Activated CD4-positive, alpha-beta T cell treated with anti-CD3 and anti-CD28 coated beads for 1 hour (primary cell): ENCODE measurements at places on chromosomes 2 and 18.

DNA sequence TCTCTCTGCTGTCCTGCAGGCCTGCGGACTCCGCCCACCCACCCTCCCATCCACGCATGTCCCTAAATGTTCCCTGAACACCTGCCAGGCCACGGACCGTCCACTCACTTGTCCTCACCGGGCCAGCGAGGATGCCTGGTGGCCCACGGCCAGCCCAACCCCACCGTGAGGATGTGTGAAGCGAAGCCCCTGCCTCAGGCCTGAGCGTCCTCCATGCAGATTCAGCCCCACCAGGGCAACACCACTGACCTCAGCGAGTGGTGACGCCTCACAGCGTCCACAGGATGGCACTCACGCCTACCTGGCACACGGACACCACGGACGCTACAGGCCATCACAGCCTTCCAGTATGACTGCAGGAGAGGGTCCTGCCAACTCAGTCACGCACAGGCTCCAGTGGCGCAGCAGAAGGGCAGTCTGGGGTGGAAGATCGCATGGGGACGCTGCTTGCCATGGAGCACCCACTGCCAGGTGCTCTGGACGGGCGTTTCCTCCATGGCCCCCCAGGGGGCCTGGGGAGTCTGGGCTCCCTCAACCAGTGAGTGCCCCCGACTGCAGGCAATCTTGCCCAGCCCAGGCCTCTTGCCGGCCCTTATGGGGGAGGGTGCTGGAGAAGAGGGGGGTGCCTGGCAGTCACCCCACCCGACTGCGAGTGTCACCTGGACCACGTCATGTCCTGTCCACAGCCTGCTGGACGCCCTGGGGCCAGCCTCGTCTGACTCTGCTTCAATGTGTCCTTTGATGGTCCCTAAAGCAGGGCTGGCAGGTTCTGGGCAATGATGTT lies 25.4 kb downstream of the HDAC4 start:
- DNase-seq, result no peak

GRCh38 chr2:138455691-138456090 lies 45.9 kb upstream of the SPOPL start:
- DNase-seq, result no peak

- no peak for DNase-seq
Measured at GRCh38 chr2:186575302-186575701, 14.6 kb upstream of the ITGAV start.

DNA sequence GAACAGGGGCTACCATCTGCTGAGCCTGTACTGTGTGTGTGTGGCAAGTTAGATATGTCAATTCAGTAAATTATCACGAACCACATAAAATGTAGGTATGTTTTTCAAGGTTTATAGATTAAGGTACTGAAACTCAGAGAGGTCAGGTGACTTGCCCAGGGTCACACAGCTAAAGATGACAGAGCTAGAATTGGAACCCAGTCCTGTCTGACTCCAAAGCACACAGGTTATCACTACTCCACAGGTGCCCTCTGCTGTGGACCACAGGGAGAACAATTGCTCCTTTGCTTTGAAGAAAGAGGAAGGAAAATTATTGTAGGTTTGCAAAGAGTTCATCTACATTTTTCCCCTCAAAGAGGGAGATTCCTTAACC lies 229.7 kb upstream of the AGAP1 start:
- no peak for DNase-seq

DNA sequence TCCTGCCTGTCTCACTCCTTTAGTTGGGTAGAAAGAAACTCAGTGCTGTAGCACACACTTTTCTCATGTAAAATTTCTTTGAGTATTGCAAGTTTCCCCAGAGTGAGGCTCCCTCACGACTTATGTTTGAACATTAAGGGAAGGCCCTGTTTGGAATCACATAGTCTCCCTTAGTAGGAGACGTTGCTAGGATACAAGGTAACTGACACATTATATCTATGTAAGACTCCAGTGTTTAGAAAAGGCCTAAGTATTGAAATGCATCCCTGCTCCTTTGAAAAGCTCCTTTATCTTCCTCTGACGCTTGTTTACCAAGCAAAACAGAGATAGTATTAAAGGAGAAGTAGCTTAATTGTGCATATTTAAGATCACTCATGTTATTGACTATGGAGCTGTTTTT lies 248.2 kb downstream of the PHLPP1 start:
- no peak for DNase-seq

DNA sequence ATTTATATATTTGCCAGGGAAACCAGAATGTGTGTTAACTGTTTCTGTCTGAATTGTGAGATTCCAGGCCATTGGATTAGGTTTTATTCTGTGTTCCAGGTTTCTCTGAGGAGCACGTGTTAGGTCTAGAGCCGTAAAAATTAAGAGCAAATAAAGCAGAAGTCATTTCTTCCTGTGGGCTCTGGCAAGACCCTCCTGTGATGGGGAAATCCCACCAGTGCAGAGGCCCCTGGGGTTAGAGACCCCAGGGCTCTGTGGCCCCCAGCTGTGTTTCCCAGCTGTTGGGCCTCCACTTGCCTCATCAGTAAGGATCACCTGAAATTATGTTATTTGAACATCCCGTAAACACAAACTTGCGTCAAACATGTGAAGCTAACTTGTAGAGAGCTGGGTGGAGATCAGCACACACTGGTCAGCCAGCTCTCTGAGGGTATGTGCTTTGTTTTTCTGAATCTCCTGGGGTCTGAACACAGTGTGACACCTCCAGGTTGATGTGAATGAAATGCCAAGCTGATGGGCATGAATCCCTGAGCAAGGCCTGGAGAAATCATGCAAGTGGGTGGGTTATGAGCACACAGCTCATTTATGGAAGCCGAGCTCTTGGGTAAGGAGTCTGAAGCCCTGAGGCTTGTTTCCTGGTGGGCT lies 50.3 kb downstream of the HK2 start:
- no peak for DNase-seq

- no peak for DNase-seq
Measured at GRCh38 chr18:27447451-27447881, 262.4 kb upstream of the CHST9 start.

DNA sequence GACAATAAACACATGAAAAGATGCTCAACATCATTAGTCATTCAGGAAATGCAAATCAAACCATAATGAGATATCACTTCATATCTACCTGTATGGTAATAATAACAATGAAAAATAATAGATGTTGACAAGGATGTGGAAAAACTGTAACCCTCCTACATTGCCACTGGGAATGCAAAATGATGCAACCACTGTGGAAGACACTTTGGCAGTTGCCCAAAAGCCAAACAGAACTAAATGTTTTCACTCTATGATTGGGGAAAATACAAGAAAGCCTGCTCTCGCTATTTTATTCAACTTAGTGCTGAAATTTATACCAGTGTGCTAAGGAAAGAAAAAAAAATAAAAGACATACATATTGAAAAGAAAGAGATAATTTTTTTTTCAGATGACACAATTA lies 934.5 kb downstream of the CNTNAP5 start:
- no peak for DNase-seq

DNA sequence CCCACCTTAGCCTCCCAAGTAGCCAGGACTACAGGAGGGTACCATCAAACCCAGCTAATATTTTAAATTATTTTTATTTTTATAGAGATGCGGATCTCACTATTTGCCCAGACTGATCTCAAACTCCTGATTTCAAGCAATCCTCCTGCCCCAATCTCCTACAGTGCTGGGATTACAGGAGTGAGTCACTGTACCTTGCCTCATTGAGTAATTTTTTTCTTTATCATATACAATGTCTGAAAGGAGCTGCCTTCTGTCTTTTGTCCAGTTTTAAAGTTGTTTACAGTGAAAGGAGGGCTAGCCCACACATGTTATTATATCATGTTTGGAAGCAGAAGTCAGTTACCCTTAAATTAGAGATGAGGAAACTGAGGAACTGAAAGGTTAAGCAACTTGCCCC lies 32.5 kb downstream of the PRKRA start:
- no peak for DNase-seq

GRCh38 chr2:105765415-105766299 lies 20.9 kb downstream of the NCK2 start:
- no peak for DNase-seq

GRCh38 chr2:150046810-150047209 lies 440.7 kb downstream of the RND3 start:
- no peak for DNase-seq

GRCh38 chr2:230713331-230714135 lies 891 bp downstream of the CAB39 start:
- peak; percentile 30 for DNase-seq

DNA sequence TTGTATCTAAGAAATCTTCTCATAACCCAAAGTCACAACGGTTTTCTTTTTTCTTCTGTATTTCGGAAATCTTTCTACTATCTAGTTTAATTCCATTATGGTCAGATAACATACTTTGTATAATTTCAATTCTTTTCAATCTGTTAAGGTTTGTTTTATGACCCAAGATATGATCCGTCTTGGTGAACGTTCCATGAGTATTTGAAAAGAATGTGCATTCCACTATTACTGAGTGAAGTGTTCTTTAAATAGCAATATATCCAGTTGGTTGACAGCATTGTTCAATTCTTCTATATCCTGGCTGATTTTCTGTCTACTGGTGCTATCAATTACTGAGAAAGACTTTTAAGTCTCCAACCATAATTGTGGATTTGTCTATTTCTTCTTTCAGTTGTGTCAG lies 414.5 kb downstream of the TNS1 start:
- DNase-seq, result no peak
